Activated CD4-positive, alpha-beta T cell treated with anti-CD3 and anti-CD28 coated beads, Interleukin-2, amount 10 ng/mL, durations not matched to agents 7 days and 5 days (primary cell): ENCODE measurements at places on chromosomes 3 and 15.

DNA sequence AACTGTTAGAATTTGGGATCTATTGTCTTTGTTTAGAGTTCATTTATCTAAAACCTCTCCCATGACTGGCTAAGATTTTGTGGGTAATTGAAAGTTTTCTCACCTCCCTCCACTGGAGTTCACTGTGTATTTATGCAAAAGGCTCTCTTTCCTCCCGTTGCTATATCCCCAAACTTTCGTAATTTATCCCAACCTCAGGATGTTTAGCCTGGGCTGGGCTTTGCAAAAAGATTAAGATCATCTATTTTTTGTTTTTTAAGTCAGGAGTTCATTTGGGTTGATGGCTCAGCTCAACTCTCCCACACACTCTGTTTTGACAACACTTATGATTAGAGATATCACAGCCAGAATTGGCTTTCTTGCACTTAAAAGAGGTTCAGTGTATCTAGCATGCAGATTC is 27.0 kb downstream of the SUCNR1 start:
- no peak for DNase-seq

- DNase-seq: no peak
These were observed 6.4 kb downstream of the TEX9 start for GRCh38 chr15:56371495-56372147.

DNA sequence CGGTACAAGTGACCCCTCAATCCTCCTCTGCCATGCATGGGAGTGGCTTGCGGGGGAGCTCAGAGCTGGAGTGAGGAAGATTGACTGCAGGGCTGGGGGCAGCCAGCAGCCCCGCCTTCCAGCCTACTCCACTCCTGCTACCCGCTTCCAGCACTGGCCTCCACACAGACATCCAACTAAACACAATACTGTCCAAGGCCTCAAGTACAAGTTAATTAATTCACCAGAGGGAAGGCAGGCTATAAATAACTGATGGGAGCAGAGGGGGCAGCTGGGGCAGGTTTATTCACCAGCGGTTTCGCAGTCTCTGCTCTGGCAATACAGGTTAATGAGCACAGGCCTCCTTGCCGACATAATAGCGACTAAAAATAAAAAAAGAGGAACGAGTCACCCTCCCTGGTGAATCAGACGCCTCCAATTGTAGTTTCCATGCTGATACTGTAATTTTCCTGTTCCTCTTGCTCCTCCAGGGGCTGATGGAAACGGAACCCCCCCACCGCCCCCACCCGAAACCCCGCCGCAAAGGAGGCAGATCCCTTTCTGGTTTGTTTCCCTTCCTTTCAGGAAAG is 166.4 kb upstream of the TLE3 start:
- no peak for DNase-seq

- no peak for DNase-seq
These were observed 86.2 kb downstream of the SEC22A start for GRCh38 chr3:123287962-123288302.

DNA sequence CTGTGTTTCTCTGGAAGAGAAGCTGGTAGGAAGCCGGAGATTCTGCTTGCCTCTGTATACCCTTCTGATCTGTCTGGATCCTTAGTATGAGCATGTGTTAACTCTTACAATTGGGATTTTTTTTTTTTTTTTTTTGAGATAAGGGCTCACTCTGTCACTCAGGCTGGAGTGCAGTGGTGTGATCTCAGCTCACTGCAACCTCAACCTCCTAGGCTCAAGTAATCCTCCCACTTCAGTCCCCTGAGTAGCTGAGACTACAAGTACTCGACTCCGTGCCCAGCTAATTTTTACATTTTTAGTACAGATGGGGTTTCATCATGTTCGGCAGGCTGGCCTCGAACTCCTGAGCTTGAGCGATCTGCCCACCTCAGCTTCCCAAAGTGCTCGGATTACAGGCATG is 44.5 kb downstream of the RPN1 start:
- no peak for DNase-seq

DNA sequence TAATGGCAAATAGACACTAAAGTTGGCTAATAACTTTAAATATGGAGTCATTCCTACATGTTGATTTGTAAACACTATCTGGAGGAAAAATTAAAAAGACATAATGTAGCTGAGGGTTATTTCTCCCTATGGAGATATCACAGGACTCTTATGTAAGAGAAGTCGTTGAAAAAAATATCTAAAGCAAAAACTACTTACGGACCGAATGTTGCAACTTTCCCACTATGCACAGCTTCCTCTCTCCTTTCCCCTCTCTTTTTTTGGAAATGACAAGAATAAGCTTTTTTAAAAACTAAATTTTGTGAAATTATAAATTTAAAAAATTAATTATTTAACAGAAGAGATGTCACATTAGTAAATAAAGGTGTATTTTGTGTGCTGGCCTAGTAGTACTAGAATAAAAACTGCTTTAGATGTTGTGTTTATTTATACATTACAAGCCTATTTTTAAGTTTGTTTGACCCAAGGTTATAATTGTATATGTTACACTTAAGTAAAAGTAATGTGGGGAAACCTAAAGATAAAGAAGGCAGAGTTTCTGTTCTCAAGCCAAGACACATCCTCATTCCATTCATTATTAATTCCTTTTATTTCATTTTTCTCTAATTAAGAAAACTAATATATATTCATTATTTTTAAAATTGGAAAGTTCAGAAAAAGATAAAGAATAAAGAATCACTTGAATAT is 20.7 kb upstream of the PPARG start:
- DNase-seq: no peak

DNA sequence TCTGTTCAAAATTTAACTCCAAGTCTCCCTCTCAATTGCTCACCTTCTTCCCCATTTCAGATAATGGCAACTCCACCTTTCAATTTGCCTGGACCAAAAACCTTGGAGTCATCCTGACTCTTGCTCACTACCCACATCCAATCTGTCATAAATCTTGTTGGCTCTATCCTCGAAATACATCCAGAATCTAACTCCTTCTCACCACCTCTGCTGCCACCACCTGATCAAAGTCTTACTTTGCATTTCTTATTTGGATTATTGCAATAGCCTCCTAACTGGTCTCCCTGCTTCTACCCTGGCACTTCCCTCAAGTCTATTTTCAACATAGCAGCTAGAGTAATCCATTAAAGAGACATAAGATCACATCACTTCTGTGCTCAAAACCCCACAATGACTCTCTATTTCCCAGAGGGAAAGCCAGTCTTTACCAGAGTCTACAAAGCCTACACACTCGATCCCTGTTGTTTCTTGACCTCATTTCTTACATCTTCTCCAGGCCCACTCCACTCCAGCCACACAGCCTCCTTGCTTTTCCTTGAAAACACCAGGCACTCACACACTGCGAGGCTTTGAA is 86.6 kb downstream of the GPR156 start:
- DNase-seq: no peak

DNA sequence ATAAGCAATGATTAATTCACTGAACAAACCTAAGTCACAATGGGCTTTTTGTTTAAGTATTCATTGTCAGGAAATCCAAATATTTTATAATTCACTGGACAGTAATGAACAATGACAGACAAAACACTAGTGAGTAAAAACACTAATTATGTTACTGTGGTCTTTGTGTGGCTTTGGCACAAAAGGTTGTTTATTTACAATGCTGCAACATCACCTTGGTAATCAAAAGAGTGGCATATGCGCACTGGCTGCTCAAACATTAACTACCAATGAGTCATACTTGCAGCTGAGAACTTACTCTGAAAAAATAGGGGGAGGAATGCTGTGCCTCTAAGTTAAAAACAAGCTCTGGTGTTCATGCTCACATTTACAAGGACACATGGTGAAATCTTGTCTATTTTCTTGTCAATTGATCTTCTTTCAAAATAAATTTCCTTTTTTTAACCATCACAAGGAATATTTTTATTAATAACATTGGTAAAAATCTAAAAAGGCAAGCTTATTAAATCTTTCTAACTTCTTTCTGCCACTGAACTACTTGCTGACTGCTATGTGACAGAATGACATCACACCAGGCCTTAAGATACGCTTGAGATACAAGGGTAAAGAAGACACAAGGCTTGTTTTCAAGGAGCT is 85.2 kb upstream of the PPIB start:
- peak; percentile 28 for DNase-seq

DNA sequence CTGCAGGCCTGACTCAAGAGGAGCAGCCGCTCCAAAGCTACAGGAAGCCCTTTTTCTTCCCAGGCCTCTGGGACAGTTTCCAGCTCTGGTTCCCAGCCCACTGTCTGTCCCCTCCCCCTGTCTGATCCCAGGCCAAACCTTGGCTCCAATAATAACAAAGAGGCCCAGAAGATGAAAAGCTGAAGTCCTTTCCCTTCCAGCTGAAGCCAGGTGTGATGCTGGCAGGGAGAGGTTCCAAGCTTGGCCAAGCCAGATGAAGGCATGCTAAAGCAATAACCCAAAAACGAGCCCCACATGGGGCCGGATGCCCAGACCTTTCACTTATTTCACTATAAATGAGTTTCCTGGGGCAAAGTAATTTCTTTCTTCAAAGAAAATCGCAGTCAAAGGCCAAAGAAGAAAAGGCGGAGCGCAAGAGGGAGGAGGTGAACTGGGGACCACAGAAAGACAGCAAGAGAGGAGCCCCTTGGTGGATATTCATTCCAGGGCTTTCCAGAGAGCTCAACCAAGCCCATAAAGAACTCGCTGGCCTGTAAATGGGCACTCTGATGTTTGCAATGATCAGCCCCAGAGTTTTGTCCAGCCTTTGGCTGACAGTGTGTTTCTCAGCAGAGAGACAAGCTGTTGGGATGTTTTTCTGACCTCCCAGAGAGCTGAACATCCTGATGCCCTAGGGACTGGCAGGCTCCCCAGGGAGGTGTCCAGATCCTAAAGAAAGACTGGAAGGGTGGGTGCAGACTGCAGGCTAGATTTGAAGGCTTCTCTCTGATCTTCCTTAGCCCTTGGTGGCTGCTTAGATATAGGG is 157.6 kb downstream of the UACA start:
- DNase-seq: no peak

- DNase-seq: no peak
These were observed 211.4 kb downstream of the NR1D2 start for GRCh38 chr3:24156466-24156865.

DNA sequence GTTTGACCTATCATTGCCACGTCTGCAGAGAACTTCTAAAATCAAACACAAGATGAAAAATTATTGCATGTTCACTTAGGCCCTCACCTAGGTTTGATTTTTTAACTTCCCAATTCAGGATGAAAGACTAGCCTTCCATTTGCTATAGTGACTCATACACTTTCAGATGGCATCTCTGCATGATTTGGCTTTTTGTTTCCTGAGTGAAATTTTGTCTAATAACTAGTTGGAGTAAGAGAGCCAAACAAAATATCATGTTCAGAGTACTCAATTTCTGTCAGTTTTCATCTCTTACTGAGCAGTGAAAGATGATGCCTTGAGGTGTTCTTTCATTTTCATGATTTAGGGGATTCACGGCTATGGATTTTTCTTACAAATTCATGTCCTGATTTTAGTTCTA is 122.9 kb downstream of the NSUN3 start:
- DNase-seq: no peak

GRCh38 chr3:35677797-35678196 is 38.5 kb downstream of the ARPP21 start:
- DNase-seq: no peak

DNA sequence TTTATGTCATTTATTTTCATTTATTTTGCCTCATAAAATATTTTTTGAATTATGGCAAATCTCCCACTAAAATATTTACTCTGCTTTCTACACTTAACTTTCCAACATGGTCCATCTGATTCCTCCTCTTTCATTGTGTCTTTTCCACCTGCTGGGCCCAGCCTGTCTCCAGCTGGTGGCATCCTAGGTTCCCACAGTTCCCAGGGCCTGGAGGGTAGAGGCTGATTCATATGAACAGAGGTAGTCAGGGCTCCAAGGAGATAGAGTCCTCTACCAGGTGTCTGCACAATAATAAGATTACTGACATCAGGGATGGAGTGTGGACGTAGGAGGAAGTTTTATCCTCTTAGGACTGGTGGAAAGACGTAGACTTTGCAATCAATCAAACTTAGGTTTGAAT is 14.3 kb downstream of the ZBTB38 start:
- DNase-seq: no peak

GRCh38 chr3:31981206-31982181 is at the start of the genes OSBPL10 and ZNF860:
Gene OSBPL10, minus strand, starts transcription at chr3:31981262. Its CDS starts 83 bp downstream, at chr3:31981179.
Gene ZNF860, plus strand, starts transcription at chr3:31981750. Its CDS starts 7,330 bp downstream, at chr3:31989080.
- DNase-seq: peak; percentile 25

- DNase-seq: no peak
These were observed 600.3 kb upstream of the GOLIM4 start for GRCh38 chr3:168696051-168696450.

DNA sequence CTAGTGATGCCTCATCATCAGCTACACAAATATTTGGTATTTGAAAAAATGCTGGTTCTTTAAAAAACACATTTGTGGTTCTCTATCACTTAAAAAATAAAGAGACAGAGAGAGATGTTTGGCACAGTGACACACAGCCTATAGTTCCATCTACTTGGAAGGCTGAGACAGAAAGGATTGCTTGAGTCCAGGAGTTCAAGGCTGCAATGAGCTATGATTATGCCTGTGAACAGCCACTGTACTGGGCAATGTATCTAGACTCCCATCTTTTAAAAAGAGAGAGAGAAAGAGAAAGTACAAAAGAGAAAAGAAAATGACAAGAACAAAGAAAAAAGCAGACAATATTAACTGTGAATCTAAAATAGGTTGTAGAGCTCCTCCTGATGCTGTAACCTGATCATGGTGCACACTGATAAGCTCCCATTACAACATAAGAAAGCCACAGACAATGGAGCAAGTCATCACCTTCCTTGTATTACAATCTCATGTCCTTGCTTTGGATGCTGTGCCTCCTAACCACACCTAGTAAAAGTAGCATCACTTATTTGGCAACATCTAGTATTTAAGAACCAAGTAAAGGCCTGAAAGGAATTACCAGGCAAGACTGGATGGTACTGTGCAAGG is 31.7 kb upstream of the MAP4 start:
- DNase-seq: no peak

GRCh38 chr3:151133175-151133574 is 47.7 kb downstream of the MED12L start:
- DNase-seq: no peak

- no peak for DNase-seq
These were observed 23.1 kb downstream of the NEDD4 start for GRCh38 chr15:55970286-55970685.

- DNase-seq: no peak
These were observed 144.8 kb downstream of the TPRA1 start for GRCh38 chr3:127445581-127446343.

DNA sequence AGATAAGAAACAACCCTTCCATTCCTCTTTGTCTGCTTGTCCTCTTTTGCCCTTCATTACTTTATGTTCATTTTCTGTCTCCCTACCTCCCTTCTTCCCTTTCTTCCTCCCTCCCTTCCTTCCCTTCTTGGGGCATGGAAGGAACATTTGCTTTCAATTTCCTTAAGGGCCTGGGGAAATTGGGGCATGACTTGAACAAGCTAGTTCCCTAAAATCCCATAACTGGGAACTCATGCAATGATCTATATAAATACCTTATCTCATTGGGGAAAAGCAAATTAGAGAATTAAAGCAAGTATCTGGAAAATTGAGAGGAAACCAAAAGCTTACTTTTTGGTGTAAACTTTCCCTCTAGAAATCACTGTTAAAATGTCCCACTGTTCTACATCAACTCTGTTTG is 35.7 kb downstream of the BOC start:
- no peak for DNase-seq

DNA sequence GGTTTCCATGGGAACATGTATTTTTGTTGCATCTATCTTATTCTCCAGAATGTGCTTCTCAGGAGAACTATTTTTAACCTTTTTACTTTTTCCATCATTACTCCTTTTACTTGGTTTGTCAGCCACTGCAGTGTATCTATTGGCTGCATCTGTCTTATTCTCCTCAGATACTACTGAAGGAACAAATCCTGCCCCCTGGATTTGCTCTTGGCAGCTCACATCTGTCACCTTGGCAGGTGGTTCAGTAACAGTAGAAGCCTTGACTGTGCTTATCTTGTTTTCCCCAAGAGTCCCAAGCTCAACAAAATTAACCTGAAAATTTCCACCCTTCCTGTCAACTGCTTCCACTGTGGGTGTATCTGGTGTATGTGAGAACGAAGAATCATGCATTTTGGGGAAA is 106.0 kb downstream of the MAP4 start:
- DNase-seq: no peak
